Activated CD4-positive, alpha-beta T cell treated with anti-CD3 and anti-CD28 coated beads for 1 hour (primary cell): ENCODE measurements at places on chromosomes 16 and 17.

GRCh38 chr17:68790492-68790891 is 164.7 kb downstream of the ABCA8 start:
- no peak for DNase-seq

GRCh38 chr17:81242421-81243332 is 3.6 kb downstream of the NDUFAF8 start:
- DNase-seq = no peak

DNA sequence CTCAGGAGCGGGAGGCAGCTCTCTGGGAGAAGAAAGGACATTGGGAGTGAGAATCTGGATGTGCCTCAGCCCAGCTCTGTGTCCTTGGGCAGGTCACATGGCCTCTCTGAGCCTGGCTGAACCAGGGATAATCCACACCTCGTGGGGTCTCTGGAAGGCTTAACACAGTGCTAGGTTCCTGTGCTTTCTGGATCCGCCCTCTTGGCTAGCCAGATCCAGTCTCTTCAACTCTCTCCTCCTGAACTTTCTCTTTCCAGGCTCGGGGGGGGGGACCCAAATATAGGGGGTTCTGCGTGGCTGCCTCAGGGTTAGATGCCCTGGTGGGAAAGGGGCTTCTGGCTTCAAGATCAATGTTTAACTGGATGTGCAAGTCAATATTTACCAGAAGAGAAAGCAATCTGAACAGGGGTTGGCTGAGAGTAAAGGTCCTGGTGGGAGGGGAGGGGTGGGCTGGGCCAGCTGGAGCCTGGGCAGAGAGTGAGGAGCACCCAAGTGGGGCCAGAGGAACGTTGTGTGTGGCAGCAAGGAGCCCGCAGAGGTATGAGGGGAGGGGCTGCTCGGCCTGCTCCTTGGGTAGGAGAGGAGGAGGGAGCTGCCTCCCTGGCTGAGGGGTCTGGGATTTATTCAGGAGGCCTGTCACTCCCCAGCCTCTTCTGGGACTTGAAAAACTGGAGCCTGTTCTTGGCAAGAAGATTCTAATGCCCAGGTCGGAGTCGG is at the start of gene SERPINF2:
TSS of gene SERPINF2 (plus strand) at position 501 of the 717 bp plus-strand sequence. CDS start 2,125 bp downstream, outside the sequence.
- no peak for DNase-seq

DNA sequence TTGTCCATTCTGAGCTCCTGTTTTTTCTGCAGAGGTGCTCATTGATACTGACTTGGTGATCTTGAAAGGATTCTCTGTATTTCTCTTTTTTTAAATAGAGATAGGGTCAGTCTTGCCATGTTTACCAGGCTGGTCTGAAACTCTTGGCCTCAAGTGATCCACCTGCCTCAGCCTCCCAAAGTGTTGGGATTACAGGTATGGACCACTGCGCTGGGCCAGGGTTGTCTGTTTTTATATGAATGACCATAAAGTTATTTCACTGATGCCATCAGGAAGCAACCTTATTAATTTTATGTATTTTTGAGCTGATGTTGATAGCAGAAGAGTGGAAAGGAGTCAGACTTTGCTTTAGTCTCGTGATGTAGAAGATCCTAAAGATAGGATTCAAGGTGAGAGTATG is 35.7 kb upstream of the METTL9 start:
- DNase-seq = no peak

DNA sequence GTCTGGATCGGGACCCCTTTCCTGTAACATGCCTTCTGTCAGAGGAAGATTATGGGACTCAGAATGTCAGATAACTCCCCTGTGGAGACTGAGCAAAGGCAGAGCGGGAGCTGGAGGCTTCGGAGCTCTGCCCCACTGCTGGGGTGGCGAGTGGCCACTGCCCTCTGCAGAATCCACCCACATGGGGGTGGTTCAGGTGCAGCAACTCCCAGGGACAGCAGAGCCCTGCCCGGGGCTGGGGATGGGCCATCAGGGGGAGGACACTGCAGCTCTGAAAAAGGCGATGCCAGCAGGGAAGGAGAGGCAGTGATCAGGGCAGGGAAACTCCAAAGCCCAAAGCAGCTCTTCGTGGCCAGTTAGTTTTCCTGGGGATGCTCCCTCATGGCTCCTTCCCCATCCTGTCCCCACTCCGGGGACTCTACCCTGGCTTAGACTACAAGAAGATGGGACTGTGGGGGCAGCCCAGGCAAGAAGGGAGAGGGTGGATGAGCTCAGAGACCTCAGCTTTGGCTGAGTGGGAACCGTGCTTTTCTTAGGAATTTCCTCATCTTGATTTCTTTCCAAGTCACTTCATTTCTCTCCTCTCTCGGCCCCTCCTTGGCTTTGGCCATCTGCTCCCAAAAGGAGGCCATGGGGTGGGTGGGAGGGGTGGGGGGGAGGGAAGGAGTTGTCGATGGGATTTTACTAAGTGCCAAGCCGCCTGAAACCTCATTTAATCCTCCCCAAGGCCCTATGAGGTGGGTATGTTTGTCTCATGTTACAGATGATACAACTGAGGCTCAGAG is 4.0 kb downstream of the CA4 start:
- DNase-seq = no peak

DNA sequence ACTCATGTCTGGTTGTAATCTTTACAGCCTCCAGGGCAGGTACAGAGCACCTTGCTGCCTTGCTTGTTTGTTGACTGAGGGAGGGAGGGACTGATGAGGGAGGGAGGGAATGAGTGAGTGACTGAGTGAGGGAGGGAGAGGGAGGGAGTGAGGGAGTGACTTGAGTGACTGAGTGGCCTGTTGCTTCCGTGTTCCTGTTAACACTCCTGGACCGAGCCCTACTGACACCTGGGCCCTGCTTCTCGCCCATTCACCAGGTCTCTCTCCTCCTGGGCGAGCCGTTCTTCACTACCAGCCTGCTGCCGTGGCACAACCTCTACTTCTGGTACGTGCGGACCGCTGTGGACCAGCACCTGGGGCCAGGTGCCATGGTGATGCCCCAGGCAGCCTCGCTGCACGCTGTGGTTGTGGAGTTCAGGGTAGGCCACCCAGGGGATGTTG is 41.2 kb downstream of the PRMT7 start:
- DNase-seq = no peak

DNA sequence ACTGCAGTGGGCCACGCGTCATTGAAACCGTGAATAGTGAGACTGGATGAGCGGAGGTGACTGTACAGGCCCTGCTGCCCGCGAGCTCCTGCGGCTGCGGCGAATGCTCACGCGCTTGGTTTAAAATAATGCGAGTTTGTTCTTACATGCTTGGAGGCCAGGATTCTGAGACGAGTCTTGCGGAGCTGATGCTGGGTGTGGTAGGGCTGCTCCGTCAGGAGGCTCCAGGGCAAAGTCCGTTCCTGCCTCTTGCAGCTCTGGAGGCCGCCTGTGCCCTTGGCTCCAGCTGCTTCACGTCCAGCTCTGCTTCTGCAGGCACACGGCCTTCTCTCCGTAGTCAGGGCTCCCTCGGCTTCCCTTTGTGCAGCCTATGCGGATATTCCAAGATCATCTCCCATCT is 9.5 kb downstream of the ACSF3 start:
- DNase-seq = no peak

DNA sequence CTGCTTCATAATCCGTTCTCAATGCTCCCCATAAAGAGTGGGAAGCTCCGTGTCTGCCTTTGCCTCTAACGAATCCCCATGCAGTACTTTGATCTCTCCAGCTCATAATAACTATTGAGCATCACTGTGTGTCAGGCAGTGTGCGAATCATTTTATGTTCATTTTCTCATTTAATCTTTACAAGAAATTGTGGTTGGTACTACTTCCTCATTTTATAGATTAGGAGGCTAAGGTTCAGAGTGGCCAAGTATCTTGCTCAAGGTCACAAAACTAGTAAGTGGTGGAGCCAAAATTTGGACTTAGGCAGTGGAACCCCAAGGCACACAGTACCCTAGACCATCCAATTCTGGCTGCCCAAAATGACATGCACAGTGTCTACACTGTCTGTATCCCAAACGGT is 44.8 kb downstream of the ABCC12 start:
- no peak for DNase-seq

DNA sequence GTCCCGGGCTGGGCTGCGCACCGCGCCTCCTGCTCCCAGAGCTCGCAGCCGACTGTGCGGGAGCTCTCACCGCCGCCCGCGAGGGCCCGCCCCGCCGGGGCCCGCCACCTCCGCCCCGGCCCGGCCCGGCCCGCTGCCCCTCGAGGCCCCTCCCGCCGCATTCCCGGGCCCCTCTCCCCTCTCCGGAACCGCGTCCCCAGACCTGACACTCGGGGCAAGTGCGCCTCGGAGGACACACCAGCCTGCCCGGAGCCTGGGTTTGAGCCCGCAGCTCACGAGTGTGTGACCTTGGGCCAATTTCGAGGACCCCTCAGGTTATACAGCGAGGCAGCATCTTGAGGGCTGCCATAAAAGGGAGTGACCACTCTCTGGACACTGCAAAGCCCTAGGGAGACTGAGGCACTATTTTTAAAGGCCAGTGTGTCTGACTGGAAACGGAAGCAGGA is 2.0 kb upstream of the GRIN2C start:
- no peak for DNase-seq

- DNase-seq = no peak
Observed at GRCh38 chr17:51479303-51479702, 219.0 kb downstream of the UTP18 start.

DNA sequence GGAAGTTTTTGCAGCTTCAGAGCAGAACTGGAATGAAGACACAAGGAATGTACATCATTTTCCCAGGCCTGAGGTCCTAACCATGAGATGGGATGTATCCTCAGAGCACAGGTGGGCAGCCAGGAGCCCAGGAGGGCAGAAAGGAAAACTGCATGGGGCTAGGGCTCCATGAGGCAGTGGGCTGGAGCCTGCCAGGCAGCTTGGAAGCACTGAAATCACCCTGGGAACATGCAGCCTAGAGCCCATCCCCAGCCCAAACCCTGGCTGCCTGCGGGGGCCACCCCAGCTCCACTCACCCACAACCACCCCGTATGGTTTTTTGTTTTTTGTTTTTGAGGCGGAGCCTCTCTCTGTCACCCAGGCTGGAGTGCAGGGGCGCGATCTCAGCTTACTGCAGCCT is 86.2 kb upstream of the SIAH1 start:
- no peak for DNase-seq

DNA sequence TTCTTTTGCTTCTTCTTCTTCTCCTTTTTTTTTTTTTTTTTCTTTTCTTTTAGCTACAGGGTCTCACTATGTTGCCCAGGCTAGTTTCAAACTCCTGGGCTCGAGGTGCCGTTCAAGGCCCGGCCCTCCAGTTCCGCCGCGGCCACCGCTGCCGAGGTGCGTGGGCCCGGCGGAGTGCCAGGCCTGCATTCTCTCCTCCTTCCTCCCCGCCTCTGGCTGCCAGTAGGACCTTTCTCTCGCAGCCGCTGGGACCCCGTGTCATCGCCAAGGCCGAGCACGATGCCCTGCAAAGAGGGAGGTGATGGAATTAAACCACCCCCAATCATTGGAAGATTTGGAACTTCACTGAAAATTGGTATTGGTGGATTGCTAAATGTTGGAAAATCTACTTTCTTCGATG is 195.8 kb downstream of the CDRT15L2 start:
- DNase-seq = no peak

DNA sequence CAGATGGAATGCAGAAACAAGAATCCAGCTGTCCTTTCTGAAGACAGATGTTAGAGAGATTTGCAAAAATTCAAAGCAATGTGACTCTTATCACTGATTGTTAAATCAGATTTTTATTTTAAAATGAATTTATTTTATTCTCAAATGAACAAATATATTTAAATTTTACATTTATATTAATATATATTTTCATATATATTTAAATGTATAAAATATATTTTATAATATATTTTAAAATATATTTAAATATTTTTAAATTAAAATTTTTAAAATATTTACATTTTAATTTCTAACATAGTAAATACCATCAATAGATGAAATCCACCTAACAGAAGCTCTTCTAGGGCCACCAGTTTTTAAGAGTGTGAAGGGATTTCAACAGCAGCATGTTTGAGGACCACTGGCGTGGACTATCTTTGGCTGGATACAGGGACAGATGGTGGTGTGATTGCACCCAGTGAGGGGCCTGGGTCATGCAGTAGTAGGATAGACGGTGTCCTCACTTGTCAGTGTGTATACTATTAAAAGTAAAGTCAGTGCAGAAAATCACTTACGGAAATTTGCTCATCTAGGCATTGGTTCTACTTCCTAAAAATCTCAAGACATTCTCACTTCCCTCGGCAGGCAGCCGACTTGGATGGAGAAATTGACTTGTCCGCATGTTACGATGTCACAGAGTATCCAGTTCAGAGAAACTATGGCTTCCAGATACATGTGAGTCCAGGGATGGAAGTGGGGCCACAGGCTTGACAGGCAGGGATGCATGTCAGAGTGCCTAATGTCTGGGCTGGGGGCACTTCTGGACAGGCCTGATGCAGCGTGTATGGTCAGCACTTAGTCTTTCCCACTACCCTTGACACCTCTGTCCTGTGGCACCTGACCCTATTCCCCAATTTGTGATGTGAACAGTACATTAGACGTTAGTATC is 56.3 kb downstream of the PLD6 start:
- DNase-seq = no peak

DNA sequence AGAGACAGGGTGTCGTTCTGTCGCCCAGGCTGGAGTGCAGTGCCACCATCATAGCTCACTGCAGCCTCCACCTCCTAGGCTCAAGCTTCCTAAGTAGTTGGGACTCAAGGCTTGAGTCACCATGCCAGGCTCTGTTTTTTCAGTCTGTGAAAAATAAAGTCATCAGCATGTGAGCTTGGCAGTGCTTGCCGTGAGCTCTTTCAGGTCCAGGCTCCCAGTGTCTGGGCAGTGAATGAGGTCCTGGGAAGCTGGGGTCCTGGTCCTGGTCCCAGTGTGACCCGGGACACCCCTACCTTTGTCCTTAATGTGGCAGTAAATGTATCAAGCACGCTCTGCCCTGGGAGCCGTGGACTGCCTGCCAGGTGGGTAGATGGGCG is 22.9 kb upstream of the RPL13 start:
- DNase-seq = no peak

DNA sequence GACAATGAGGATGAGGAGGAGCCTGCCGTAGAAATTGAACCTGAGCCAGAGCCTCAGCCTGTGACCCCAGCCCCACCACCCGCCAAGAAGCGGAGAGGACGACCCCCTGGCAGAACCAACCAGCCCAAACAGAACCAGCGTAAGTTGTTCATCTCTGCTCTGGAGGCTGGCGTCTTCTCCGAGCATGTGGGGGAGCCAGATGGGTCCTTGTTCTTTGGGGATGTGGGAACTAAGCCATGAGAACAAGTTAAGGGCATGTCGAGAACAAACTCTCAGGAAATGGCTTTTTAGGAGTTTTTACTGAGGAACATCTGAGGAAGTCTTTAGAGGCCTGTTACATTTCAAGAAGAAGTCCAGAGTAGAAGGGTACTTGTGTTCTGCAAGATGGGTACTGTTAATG is 8.2 kb upstream of the CARMIL2 start:
- no peak for DNase-seq
